RWPE1 (cell line): ENCODE measurements at places on chromosomes 12 and 14.

DNA sequence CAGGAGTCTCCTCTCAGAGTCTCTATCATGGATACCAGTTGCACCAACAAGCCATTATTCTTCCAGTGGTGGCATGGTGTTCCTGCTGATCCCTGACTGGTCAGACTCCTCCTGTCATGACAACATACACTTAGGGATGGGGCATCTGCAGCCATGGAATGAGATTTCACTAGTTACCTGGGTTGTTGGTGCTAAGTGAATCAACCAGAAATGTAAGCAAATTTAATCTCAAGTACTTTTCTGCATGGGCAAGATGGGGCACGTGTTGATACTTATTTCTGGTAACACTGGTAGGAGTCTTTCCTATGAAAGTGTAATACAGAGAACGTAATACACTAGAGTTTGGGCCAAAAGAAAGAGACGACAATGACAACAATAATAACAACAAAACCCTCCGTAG lies 211.5 kb upstream of the FOXN3 start:
- DNase-seq = no peak

DNA sequence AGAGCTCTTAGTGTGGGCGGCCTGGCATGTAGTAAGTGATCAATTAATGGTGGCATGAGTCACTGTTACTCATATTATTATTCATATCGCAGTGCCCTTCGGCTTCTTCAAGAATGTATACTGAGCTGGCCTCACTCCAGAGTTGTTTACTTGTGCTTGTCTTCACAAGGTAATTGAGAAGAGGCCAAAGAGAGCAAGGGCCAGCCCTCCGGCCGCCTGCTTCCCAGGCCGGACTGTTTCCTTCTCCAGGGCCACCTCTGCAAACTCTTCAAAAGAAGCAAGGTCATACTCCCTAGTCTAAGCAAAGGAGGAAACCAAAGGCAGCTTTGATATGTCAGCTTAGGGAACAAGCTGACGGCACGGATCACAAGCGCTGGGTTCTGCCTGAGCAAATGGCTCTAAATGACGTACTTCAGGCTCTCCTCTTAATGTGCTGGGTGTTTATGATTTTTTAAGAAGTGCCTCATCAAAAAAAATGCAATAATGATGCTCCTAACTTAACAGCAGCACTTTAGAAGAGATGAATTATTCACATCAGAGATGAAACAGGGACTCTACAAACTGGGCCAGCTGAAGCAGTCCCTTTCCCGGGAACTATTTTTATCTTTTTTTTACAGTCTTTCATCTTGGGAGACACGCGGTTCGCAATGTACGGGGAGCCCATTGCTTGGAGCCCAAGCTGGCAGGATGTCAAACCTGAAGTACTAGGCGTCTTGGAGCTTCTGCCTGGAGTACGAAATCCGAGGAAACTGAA lies 65.6 kb upstream of the DLK1 start:
- peak; percentile 57 for DNase-seq

GRCh38 chr12:53068811-53069585 lies 10.2 kb downstream of the SPRYD3 start:
- DNase-seq = peak; percentile 74

- DNase-seq = no peak
Measured at GRCh38 chr12:94386422-94386821, 73.2 kb downstream of the CEP83 start.

DNA sequence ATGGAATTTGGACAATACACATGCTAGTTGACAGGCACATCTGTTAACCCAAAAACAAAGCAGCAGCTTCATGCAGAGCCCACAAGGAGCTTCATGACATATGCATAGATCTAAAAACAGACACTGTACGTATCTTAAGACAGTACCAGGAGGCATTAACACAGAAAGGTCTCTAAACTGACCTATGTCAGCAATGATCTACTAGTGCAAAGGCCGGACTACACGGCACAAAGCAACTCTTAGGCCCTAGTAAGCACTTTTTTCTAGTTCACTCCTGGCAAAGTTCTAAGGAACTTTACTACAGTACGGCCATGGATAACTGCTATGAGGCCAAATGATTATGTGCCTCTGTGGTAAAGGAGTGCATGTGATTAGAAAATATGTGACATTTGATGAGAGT lies 8.4 kb upstream of the KANSL2 start:
- no peak for DNase-seq

DNA sequence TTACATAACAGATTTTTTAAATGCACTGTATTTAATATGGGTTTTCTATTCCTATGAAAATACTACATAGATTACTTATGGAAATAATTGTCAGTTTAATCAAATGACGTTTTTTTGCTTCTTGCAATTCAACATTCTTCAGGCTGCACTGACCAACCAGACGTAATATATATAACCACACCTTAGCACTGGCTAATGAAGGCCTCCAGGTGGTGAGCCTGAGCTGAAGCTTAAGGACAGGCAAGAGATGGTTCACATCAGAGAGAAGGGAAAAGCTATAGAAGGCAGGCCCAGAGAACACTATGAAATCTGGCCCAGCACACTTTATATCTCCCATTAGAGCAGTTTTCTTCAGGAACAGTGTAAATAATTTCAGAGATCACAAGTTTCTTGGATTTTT lies 2.8 kb upstream of the MDGA2 start:
- DNase-seq = no peak

DNA sequence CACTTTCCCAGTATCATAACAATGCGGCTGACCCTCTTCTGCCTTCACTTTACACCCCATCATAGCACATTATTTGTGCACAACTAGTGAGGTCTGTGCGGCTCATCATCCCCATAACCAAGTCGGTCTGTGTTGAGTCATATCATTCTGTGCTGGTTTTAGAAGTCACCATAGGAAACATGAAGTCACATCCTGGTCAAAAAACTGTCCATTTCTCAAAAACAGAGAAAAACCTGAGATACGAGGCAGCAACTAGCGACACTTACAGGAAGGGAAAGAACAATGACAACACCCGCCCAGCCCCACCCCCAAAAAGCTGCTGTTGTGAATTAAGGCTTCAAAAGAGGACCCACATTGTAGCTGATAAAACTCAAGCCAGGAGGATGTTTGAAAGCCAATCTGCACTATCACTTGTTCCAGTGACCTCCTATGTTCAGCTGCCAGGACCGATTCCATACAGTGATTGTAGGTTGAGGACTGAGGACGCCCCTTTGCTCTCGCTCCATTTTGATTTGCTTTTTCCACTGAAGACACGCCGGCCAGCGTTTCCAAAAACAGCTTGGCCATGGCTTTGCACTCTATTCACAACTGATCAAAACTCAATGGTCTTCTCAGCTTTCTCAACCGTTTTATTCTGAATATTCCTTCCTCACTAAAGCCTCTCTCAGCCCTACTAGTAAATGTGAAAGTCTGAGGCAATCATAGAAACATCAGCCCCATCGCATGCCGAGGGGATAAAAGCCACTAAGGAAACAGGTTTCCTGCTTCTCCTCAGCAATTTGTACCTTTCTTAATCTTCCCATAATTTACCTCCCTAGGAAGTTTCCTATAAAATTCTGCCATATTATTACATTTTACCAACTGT lies 87.5 kb downstream of the DUSP16 start:
- DNase-seq = no peak

GRCh38 chr14:82854901-82855300 lies 1321.2 kb upstream of the SEL1L start:
- no peak for DNase-seq

DNA sequence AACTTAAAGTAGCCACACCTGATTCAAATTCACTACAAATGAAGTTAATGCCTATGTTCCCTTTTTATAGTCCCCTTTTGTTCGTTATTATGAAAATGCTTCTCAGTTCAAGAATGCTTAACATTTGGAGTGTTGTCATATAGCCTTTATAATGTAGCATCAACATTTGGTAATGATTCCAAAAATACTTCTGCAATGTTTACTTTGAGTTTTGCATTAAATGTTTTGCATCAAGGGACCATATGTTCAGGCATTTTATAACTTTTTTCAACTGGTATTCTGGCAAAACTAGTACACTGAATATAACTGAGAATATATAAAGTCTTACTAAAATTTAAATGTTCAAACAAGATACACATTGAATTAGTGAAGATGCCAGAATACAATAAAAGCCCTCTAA lies 209.6 kb upstream of the SLC16A7 start:
- no peak for DNase-seq

- DNase-seq = no peak
Measured at GRCh38 chr12:6767353-6768319, 1.5 kb downstream of the PTMS start.

- no peak for DNase-seq
Measured at GRCh38 chr12:95546491-95546813, 4.8 kb downstream of the USP44 start.

- DNase-seq = no peak
Measured at GRCh38 chr12:68391937-68392336, 59.8 kb upstream of the MDM1 start.

DNA sequence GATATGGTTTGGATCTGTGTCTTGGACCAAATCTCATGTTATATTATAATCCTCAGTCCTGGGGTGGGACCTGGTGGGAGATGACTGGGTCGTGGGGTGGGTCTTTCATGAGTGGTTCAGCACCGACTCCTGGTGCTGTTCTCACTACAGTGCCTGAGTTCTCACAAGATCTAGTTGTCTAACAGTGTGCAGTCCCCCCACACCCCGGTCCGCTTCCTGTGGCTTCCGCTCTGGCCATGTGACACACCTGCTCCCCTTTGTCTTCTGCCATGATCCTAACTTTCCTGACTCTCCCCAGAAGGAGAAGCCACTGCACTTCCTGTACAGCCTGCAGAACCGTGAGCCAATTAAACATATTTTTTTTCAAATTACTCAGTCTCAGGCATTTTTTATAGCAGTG lies 1262.2 kb downstream of the TMEM121 start:
- no peak for DNase-seq

DNA sequence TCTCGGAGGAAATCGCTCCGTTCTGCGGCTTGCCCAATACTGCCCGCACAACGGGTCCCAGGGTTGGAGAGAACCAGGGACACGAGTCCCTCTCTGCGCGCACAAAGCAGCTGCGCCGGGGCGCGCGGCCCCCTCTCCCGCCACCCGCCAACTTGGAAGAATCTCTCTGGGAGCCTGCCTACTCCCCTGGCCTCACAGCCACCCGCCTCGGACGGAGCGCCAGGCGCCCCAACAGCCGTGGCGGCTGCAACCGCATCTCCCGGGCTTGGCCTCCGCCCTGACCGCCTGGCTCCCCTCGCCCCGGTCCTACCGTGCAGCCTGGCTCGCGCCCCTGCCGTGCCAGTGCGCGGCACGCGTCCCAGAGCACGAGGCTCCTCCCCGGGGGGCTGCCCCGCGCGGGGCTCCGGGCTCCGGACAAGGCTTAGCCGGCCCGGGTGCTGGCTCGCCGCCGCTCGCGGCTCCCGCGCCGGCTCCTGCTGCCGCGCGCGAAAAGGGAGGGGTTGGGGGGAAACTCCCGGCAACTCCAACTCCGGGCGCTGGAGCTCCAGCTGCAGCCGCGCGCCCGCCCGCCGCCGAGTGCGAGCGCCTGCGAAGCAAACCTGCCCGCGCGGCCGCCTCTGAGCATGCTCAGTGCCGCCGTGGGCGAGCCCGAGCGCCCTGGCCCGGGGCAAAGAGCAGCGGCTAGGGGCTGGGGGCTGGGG lies at the start of gene STXBP6:
Gene STXBP6, minus strand, starts transcription at position 580 of the 701 bp plus-strand sequence. CDS start 75,329 bp downstream, outside the sequence.
- DNase-seq = peak; percentile 20

GRCh38 chr12:47097276-47097896 lies 17.6 kb upstream of the AMIGO2 start:
- no peak for DNase-seq

GRCh38 chr14:41167040-41167439 lies 439.6 kb upstream of the LRFN5 start:
- no peak for DNase-seq

DNA sequence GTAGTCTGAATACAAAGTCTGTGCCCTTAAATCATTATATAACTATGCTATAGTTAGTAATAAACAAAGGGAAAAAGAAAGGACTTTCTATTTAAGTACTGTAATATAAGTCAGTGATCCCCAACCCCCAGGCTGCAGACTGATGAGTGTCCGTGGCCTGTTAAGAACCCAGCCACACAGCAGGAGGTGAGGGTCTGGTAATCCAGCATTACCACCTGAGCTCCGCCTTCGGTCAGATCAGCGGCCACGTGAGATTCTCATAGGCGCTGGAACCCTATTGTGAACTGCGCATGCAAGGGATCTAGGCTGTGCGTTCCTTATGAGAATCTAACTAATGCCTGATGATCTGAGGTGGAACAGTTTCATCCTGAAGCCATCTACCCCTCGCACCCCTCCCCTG lies 15.7 kb downstream of the NFYB start:
- no peak for DNase-seq

DNA sequence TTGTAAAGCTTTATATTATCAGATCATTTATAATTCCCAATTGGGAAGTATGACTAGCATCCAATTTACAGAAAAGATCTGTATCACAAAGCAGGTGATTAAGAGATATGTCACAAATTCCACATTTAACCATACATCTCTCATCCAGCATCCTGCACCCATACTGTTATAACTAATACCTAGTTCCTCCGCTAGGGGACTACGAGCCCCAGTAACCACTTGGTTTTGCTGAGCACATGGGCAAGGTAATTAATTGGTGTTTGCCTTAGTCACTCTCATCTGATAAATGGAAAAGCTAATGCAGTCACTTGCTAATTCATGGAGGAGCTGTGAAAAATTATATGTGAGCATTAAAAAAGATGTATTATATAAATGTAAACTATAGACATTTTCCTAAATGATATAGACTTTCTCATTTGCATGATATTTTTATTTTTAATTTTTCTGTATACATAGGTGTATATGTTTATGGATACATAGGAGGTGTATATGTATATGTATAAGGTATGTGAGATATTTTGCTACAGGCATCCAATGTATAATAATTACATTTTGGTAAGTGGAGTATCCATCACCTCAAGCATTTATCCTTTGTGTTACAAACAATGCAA lies 1031.8 kb downstream of the GALC start:
- DNase-seq = peak; percentile 8

DNA sequence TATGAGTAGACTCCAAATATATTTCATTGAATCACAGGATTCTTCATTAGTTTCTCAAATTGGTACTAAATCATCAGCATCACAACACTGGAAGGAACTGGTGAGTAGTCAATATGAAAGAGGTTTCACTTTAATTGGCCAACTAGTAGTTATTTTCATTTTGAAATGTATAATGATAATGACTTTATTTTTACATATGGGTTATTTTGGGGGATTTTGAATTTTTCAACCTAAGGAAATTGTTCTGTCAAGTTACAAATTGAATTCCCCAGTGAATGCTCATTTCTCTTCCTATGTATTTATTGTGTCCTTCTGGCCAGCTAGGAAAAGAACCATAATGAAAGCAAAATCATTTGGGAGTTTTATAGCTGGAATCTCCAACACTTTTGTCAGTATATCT lies 174.2 kb upstream of the ATP2B1 start:
- no peak for DNase-seq

DNA sequence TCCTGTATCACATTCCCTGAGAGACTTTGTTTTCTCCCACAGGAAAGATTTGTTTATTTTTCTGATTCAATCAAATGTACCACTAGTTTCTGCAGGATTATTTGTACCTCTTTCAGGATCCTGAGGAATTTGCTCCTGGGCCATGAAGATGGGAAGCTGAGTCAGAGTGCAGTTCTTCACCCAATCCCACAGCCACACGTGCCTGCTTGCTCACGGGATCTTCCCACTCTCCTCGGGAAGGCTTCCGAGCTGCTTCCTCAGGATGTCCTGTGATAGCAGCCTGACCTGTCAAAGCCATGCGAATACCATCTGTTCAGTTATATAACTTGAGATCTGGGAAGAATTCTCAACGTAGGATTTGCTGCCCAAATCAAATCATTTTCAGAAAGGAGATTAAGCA lies 41.8 kb upstream of the HIF1A start:
- DNase-seq = peak; percentile 55

- no peak for DNase-seq
Measured at GRCh38 chr14:64709126-64709525, 4.9 kb downstream of the PLEKHG3 start.
